ENCODE measurements at places on chromosomes 3 and 15.

GRCh38 chr15:89662893-89663626, 7.8 kb upstream of the KIF7 start:
- no peak for DNase-seq

DNA sequence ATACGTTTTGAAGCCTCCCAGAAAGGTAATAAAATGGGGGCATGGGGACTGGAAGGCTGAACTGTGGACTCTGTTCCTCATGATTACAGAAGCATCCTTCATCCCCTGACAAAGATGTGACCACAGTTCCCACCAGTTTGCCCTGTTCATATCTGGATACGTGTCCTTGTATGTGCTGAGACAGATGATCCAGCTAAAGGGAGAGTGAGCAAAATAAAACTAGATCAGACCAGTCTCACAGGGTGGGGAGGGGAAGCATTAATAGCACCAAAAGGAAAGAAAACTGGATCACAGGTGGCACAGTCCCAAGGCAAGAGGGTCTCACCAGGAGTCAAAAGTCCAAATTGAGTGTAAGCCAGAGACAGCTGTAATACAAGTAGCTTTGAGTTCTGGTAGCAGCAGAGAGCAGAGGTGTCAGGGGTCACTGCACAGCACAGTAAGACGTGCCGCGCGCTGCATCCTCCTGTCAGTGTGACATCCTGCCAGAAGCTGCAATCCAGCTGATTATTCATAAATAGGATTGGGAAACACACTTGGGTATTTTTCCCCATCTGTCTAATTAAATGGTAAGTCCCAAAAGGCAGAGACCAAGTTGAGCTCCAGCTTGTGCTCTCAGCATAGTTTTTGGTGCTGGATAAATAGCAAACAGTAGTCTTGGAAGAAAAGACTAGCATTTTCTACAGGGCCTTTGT, 560.0 kb upstream of the CFAP20DC start:
- DNase-seq, result no peak

DNA sequence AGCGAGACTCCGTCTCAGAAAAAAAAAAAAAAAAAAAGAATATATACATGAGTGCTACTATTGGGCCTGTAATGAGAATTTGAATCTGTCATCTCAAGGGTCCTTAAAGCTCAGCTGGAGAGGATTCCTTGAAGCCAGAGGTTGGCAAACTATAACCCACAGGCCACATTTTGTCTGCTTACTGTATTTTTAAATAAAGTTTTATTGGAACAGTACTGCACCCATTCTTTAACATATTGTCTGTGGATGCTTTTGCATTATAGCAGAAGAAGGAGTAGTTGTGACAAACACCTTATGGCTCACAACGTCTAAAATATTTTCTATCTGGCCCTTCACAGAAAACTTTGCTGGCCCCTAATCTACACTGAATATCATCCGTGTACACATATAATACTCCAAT, 60.7 kb downstream of the SGO1 start:
- no peak for DNase-seq

DNA sequence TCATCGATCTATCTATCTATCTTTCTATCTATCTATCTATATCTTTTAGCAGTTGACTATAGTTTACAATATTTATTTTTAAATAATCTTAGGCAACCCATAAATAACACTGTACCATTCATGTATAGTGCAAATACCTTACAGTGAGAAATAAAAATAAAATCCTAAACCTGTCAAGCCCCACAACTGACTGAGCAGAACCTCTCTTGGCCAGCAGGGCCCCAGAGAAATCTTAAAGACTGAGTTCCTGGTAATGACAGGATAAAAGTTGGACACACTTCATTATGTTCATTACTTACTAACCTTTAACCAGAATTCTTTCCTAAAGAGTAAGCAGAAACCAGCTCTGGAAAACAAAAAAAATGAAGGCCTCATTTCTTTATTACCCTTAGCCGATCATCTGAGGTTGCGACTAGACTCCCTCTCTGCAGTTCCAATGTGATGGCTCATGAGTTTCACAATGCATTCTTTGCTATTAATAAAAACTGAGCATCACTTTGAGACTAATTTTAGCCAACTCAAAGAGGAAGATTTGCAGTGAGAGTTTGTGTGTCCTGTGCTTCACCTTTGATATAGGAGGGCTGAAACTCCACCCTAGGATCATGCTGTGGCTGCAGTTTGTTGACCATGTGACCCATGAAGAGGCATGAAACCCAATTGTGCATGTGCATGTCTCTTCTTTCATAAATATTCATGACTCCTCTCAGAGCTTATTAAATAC, 1072.0 kb downstream of the NSUN3 start:
- DNase-seq, result no peak

- DNase-seq, result no peak
Observed at GRCh38 chr3:73580343-73580742, 44.4 kb downstream of the PDZRN3 start.

DNA sequence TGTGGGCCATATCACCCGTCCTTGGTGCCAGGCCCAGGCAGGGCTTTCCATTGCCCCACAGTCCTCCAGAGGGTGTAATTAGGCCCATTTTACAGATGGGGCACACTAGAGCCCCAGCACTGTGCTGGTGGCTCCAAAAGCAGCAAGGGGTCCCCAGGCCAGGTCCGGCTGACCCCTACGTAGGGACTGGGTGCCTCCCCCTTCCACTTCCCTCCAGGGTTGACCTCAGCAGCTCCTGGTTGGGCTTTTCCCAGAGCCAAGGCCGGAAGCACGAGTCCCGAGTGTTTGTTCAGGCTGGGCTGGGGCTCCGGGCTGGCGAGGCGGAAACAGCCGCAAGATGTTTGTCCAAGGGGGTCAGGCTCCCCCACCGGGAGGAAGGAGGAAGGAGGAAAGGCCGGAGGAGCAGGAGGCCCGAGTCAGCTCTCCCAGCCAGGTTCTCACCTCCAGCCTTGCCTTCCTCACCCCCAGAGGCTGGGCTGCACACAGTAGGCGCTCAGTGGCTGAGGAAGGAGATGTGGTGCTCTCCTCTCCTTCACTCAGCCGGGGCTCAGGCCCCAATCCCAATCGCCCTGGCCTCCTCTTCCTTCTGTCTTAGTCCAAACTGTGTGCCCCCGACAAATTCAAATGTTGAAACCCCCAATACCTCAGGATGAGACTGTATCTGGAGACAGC, 17.1 kb upstream of the PLXND1 start:
- no peak for DNase-seq

Data from liver (tissue), 10 donors.